ENCODE measurements at places on chromosomes 7 and 10.

DNA sequence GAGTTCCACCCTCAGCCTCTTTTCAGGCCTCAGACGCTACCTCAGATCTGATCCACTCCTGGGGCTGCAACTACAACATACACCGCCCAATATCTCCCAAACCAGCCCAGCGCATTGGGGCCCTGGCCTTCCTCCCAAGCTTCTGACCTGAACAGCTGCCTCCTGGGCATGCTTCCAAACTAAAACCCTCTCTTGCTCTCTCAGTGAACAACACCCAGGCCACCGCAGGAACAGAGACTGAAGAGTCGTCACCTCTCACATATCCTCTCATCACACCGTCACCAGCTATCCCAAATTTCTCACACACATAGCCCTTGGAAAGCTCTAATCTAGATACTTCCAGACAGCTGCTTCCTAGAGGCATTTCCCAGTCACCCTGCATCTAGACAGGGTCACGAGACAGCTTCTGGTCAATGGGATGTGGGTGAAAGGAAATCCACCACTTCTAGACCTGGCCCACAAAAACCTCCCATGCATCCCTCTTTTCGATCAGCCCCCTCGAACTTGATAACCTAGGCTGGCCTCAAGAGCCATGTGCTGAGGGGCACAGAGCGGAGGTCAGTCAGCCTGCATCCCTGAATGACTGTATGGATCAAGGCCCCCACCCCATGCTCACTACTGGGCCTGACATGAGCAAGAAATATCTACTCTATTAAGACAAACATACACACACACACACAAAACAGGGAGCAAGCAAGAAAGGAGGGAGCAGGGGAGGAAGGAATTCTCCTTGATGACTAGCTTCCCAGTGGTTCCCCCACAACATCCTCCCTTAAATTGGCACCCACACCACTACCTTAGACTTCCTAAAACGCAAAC is 1.8 kb downstream of the PARP12 start:
- no peak for DNase-seq

DNA sequence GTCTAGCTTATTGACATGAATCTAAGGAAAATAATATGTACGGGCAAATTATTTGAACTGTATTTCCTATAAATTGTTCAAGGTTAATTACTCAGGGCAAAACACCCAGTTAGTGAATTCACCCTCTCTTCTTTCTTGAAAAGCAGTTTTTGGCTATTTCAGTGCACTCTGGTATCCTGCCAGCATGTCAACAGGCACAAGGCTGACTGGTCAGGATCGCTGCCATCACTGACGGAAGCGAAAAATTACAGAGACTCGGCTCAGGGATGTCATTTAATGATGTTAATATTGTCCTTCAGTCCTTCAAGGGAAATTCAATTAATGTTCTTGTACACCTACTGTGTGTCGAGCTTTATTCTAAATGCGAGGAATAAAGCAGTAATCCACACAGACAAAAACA is 28.3 kb upstream of the OLAH start:
- no peak for DNase-seq

DNA sequence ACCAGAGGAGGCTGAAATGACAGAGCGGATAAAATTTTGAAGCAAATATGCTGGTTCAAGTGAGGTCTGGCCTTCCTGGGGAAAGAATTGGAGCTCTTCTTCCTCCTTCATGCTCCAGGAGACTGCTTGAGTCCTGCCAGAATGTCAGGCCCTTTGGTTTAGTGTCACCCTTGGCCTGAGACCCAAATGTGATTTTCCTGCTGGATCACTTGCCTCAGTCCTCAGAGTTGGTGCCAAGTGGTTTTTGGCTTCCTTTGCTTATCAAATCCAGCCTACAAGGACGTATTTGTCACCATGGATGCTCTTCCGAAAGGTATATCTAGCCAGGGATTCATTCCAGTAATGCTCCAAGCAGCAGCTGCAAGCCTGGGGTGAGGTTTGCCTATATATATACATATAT is 118.4 kb downstream of the PLPP4 start:
- DNase-seq: no peak

GRCh38 chr10:93027508-93027907 is 33.1 kb upstream of the CYP26C1 start:
- DNase-seq: no peak

Data from esophagus squamous epithelium (tissue), 5 donors.